ENCODE measurements at places on chromosomes 3 and 15. TPM values are rescaled to one million over a fixed set of nuclear protein-coding genes. Genes with fewer than 3 reads are reported as not detected.

GRCh38 chr15:63332367-63333124 is 49.1 kb downstream of the CA12 start:
- peak; percentile 77 for DNase-seq

DNA sequence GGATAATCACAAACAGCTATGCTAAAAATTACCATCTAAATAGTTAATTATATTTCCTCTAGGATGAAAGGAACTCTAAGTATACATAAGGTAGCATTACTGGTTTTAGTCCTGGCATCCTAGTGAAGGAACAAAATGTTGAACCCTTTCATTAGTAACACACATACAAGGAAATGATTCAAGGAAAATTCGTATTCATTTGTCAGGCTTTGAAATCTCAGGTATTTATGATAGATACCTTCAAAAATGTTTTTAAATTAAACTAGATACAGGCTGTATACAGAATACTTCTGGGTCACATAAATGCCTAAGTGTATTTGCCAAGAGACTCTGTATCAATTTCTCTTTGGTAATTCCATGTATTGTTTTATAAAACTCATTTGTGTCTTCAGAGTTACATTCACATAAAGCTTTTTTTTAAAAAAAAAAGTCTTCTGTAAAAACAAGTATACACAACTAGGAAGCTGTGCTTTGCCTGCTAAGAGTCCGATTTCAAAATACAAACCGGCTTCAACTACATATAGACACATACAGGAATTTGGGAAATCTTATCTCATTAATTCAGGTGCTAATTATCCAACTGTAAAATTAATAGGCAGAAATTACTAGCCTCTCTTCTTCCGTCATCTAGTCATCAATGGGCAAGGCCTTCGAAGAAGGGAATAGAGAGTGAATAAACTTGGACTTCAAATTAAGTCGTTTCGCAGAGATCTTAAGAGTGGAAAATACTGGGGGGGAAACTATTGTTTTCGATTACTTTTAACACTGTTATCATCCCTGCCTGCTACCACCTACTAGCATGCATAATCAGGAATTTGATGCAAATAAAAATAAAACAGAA is 1.3 kb downstream of the SECISBP2L start:
- DNase-seq, result no peak

GOLGA8N gene
- 0.23 TPM for total RNA-seq

ZNF502 gene
- 5.7 TPM for total RNA-seq

DNA sequence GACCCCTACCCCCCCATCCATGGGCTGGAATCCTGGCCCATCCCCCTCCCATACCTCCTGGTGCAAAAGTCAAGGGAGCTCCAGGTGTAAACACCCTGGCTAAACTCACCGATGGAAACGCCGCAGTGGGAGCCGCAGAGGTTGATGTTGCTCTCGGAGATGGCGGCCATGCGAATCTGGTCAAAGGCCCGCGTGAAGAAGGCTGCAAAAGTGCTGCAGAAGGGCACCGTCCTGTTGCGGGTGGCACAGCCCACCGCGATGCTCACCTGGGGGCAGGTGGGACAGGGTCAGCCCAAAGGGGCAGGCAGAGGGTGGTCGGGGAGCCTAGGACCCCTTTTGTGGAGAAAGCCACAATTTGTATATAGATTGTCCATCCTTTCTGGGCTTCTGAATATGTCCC is 26.7 kb downstream of the TKT start:
- no peak for DNase-seq

- DNase-seq, result no peak
Measured at GRCh38 chr3:36649125-36649524, 115.2 kb downstream of the DCLK3 start.

GRCh38 chr3:170469151-170470062 is 50.7 kb downstream of the CLDN11 start:
- peak; percentile 60 for DNase-seq

DNA sequence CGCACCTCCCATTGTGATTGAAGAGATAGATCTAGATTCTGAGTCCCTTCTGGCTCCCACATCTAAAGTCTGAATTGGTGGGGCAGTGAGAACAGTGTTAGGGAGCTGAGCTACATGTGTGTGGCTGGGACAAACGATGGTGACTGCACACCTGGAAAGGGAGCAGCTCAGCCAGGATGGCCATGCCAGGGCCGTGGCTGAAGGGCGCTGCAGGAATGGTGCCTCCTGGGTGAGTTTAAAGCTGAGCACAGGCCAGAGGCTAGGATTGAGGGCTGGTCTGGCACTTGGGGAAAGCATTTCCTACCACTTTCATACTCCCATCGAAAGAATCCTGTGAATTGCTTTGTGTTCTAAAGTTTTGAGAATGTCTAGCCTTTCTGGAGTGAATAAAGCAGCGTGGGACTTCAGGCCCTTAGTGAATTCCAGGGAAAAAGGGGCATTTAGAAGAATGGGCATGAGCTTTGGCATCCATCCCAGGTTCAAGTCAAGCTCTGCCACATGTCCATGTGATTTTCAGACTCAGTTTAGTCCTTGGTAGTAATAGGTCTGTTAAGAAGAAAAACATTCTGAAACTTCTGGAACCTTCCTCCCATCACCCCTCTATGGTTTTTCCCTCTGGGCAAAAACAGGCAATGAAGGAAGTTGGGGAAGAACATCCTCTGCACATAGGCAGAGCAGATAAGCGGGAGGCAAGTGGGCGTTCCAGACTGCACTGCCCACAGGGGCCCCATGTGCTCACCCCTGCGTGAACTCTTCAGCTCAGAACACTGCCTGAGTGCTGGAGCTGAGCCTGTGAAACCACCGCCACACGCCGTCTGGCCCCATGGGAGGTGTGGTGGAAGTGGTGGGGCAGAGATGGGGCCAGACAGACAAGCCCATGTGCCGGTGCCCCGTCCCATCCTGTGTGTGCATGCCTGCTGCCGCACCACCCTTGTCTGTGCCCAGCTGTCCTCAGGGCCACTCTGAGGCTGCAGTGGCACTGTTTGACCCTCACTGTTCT is 12.9 kb upstream of the CPNE9 start:
- DNase-seq, result no peak

GRCh38 chr3:45719655-45720487 is 30.7 kb downstream of the SACM1L start:
- DNase-seq, result no peak

NOX5 gene
- total RNA-seq, result not detected

DNA sequence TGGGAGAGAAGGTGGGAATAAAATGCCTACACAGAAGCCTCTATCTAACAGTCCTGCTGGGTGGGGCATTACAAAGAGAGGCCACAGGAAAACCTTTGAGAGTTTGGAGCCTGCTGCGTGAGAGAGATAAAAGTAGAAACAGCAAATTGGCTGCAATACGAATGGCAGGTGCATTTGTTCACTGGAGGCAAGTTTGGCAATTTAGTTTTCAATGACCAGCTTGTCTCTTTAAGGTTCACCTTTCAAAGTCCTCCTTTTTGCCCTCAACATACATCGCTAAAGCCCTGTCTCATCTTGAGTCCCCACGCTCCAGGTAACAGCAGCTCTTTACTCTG is 405.7 kb downstream of the LSAMP start:
- no peak for DNase-seq

DAZL gene
- total RNA-seq, result not detected

- peak; percentile 60 for DNase-seq
Measured at GRCh38 chr3:187165144-187165543, 25.8 kb upstream of the RPL39L start.

GRCh38 chr3:131025539-131025938 is 1.1 kb downstream of the ASTE1 start:
- no peak for DNase-seq

DNA sequence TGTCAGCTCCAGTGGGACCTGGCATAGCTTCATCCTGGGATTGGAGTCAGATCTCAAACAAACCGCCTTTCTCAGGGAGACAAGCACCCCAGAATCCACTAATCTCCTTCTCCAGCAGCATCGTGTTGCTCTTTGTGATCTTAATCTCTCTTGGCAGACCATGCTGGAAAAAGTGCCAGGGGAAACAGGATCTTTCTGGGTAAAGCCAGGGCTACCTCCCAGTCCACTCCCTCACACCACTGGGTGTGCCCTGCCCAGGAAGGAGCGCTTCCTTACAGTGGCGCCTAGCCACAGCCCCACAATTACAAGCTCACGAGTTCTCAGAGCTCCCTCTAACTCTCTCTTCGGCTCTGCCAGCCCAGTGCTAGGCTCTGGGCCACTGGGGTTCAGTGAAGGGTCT is 32.2 kb downstream of the RPLP1 start:
- DNase-seq, result no peak

DNA sequence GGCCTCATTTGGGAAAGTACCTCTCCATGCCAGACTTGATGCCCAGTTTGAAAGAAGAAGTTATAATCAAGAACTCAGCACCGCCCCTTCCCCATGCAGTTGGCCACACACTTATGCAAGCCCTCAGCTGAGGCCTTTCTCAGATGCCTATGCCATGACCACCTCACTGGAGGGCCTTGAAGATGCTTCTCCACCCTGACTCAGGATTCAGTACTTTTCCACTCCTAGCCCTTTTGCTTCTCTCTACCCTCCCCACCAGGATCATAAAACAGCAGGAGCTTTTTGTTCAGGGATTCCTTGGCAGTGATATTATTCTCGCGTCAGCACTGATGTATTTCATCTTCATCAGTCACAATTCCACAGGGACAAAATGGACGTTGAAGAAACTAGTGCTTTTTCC is 313.5 kb downstream of the PYDC2 start:
- peak; percentile 90 for DNase-seq

- no peak for DNase-seq
Measured at GRCh38 chr15:67094001-67094826, 28.8 kb downstream of the SMAD3 start.

- DNase-seq, result no peak
Measured at GRCh38 chr3:160090653-160091052, 102.0 kb downstream of the IL12A start.

DNA sequence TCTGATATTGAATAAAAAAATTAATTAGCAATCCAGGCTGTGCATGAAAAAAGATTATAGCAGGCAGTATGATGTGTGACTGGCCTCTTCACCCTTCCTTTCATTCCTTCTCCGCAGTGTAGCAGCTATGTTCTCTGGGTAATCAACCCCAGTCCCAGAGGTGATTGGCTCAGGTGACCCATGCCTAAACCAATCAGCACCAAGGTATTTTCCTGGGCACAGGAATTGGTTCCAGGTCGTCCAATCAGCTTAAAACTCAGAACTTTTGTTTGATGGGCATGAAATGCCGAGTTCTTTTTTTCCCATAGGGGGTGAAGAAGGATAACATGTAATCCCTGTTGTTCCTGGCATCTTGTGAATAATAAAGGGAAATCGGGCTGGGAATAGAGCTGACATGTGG is 5.8 kb upstream of the BNC1 start:
- DNase-seq, result no peak

DNA sequence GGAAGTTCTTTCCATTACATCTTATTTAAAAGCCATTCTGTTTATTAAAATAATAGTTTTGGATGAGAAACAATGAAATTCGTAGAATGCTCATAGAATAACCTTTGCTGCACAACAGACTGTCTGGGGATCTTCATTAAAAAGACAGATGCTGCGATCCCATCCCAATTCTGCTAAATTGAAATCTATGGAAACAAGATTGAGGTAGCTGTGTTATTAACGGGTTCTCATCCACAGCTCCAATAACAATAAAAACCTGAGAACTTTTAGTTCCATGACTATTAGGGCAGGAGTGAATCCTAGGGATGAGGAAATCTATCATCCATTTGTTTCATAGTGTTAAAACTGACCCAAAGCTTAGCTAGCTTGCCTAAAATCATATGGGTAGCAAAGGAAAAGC is 2.5 kb upstream of the GJD2 start:
- no peak for DNase-seq

DNA sequence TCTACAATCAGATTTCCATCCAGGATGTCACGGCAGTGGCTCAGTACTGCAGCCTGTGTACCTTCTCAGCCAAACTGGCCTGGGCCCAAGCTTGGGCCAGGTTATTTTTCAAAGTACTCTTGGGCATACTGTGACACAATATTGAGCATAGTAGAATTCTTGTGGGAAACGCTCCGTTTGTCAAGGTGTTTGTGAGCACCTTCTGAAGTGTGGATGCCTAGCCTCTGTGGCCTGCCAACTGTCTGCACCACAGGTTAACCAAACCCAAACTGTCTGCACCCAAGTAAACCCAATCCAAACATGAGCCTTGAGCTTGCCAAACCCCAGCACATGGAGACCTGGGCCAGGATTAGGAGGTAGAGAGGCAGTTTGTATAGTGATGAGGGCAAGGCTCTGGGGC is 25.4 kb downstream of the CTDSPL start:
- DNase-seq, result no peak

ANKRD34C gene
- not detected for total RNA-seq

MEF2A gene
- total RNA-seq, result 32.1 TPM

GRCh38 chr3:56189536-56189935 is 278.7 kb downstream of the ERC2 start:
- no peak for DNase-seq

GRCh38 chr3:119395923-119396358 is 67.5 kb downstream of the TMEM39A start:
- DNase-seq, result no peak

STAC gene
- 3.5 TPM for total RNA-seq

- DNase-seq, result no peak
Measured at GRCh38 chr3:46367811-46368210, 2.9 kb upstream of the CCR5 start.

PTH1R gene
- total RNA-seq, result not detected

DNA sequence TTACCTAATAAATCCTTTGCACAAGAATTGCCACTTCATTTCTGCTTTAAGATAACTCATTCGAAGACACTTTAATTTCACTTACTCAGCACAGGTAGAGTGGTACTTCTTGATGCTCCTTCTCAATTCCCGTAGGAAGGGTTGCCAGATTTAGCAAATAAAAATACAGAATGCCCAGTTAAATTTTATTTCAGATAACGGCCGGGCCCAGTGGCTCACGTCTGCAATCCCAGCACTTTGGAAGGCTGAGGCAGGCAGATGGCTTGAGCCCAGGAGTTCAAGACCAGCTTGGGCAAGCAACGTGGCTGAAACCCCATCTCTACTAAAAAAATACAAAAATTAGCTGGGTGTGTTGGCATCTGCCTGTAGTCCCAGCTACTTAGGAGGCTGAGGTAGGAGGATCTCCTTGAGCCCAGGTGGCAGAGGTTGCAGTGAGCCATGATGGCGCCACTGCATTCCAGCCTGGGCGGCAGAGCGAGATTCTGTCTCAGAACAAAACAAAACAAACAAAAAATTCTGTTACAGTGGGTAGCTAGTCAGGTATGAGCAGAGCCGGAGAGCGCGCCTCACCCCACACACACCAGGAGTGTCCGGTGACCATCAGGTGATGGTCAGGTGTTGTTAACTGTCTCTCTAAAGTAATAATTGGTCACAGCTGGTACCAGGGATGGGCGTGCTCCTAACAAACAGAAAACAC is 92.8 kb downstream of the DNAH12 start:
- no peak for DNase-seq

LYZL4 gene
- 0.23 TPM for total RNA-seq

- DNase-seq, result no peak
Measured at GRCh38 chr15:71804695-71805470, 5.5 kb upstream of the NR2E3 start.

GRCh38 chr3:189355481-189356201 is 183.9 kb downstream of the TPRG1 start:
- DNase-seq, result peak; percentile 67

GRCh38 chr15:78056714-78057269 is 20.7 kb downstream of the TBC1D2B start:
- no peak for DNase-seq

- DNase-seq, result no peak
Measured at GRCh38 chr3:89234620-89235019, 127.2 kb downstream of the EPHA3 start.

NUP210 gene
- 8.9 TPM for total RNA-seq

TRIM42 gene
- total RNA-seq, result not detected

GRCh38 chr15:39376371-39376909 is 204.4 kb upstream of the THBS1 start:
- no peak for DNase-seq

IL17RB gene
- total RNA-seq, result 3.1 TPM

GRCh38 chr3:81237181-81237580 is 524.3 kb downstream of the GBE1 start:
- DNase-seq, result no peak
